Stimulated activated CD4-positive, alpha-beta T cell treated with anti-CD3 and anti-CD28 coated beads, Interleukin-4, amount 100 ng/mL, for 1 hour (primary cell): ENCODE measurements at places on chromosomes 3 and 15.
A peak's percentile ranks its signal among the peaks of the same experiment; 100 is the strongest.

DNA sequence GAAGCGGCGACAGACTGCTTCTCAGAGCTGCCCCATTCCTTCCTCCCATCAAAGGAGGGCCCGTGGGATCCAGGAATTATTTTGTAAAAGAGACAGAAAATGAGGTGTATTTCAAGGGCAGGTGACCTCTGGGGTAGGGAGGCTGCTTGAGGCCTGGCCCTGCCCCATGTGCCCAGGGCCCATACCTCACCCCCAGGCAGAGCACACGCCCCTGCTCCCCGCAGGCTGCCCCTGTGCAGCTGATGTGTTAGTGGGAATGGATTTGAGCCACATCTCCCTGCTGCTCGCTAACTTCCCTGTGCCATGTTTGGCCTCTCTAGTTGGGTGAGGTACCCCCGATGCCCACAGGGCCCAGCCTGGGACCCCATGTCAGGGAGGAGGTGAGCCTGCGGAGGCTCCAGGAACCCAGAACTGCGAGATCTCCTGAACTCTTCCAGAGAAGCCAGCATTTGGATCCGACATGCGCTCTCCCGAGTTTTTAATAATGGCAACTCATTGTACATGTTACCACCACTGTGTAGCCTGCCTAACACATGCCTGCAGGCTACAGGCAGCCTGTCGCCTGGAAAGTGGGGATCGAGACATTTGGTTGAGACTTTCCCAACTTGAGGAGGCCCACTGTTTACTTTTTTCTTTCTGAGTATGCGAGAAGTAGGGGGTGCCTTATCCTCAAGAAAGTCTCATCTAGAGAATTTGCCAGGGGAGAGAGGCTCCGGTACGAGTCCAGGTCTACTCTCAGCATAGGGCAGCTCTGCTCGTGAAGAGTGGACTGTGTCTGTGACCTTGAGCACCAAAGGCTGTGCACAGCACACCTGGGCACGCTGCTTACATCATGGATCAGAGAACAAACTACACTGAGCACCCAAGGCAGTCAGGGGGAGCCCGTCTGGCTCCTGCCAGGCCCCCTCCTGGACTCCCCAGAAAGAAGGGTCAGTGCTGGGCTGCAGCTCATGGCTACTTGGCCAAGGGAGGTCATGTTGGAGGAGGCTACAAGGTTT, 36.1 kb downstream of the PCSK6 start:
- no peak for DNase-seq

DNA sequence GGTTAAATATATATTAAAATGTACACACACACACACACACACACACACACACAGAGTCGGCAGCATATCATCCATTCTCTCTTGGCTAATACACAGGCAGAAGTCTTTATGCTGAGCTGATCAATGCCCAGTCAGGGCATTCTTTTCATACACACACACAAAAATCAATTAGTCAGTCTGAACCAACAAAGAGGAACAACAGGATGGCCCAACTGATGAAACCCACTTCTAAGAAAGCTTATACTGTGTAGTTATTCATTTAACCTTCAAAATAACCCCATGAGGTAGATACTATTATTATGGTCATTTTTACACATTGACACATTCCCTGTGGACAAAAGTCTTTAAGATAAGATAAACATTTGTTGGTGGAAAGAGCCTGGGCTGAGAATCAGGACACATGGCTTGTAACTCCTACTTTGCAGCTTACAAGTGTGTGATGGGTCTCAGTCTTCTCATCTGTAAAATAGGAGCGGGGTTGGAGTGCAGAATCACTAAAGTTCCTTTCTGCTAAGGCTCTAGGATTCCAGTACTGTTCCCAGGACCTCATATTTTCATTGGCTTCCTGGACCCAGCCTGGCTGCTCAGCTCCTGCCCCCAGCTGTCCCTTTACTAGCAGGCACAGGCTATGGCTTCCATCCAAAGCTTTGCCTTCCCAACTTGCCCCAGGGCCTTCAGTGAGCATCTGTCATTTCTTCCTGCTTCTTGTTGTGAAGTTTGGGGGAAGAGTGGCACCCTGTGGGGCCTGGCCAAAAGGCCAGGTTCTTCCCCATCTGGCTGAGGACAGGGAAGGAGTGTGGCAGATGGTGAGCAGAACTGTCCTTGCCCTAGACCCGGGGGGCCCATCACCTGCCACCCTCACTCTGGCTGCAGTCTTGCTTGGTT, 27.2 kb upstream of the GLCE start:
- no peak for DNase-seq

DNA sequence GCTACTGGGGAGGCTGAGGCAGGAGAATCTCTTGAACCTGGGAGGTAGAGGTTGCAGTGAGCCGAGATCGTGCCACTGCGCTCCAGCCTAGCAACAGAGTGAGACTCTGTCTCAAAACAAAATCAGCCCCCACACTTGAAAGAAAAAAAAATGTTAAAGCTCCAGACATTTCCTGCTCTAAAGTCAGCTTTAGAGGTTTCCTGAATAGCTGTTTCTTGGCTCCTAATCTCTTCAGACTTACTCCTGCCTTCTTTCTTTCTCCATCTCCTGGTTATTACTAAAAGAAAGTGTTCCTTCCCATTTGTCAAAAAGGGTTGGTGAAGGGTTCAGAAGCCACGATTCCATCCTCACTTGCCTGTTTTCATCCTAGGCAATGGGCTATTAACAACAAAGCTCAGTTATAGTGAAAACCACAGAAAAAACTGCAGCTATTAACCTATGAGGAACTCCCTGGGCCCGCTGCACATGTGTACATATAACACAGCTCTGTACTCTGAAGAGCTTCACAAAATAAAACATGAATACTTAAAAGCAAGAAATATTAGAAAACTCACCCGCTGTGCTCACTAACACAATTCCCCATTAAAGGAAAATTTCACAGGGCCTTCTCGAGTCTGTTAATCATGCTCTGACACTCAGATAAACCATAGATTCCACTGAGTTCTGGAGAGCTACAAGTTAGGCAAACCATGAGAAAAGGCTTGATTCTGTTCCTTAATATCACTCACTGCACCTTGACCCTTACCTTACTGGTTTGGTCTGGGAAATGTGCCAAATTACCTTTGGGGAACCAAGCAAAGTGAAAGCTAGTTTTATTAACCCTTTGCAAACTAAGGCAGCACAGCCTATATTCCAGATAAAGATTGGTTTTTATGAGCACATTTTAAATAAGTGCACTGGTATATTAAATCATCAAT, 89.9 kb upstream of the TSPAN3 start:
- no peak for DNase-seq

DNA sequence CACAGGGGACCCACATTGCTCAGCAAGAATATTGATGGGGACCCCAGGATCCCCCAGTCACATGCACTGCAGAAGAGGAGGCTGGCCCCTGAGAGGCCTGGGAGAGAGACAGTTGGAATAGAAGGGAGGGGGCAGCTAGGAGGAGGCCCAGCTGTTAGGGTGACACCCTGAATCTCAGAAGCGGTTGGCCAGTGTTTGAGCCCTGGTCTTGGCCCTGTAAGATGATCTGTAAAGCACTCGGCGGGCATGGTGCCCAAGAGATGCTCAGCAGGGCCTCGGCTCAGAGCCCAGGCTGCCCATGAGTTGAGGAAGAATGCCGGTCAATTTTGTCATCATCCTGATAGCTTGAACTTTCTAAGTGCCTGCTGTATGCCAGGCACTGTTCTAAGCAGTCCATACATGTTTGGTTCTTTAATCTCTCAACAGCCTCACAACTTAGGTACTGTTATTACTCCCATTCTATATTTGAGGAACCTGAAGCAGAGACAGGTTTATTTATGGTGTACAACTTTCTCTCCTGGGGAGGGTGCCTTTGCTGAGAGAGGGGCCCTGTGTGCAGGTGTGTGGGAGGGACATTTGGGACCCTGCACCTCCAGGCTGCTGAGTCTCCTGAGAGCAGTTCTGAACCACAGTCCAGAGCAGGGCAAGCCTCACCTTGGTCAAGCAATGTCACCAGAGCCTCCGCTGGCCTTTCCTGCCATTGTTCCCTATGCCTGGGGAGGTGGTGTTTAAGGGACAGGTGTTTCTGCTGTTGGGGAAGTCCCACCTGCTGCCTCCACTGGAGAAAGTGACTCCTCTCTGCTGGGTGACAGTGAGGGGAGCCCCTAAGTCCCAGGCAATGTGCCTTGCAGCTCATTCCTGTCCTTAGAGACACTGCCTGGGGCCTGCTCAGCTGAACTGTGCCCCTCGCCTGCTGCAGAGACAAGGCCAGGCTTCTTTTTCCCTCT, 26.0 kb downstream of the SLC6A6 start:
- peak; percentile 36 for DNase-seq

DNA sequence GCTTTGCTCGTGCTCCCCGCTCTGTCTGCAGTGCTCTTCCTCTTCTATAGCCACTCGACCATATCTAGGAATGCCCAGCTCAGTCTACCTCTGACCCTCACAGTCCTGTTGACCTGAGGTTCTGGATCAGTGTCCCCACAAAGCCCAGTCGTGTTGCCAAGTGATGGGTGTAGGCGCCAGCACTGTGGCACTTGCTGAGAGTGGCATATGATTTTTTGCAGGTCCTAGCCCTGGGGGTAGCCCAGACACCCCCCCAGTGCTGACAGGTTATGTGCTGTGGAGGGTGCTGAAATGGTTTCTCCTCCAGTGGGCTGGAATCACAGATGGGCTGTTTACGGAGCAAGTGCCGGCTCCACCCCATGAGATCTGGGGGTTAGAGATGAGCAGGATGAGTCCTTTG, 32.5 kb downstream of the ACAD9 start:
- DNase-seq = no peak
